Nephron progenitor cell (in vitro differentiated cells): ENCODE measurements at places on chromosomes 4 and X.

DNA sequence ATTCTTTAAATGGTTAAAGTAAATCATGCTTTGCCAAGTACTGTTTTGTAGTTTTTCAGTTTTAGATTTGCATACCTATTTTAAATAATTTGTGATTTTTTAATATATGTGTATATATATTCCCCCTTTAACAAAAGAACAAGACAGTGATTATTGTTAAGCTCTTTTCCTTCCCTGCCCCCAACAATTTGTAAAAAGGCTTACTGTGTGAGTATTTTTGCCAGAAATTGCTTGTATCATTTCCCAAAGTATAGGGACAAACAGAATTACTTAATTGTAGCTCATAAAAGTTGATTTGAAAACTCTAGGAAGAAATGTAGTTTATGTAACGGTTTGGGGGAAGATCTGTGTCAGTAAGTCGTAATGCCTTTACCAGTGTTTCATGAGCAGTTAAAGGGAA, 19.0 kb downstream of the CPEB2 start:
- no peak overlapping the region for H3K27ac ChIP-seq
- no peak overlapping the region for H3K4me3 ChIP-seq
- H3K4me1 ChIP-seq: no peaks in the 10 kb centered on the region
- DNase-seq: no peak
- H3K27me3 ChIP-seq: peaks cover 4% of the 10 kb centered on the region
- H3K36me3 ChIP-seq: no peaks in the 10 kb centered on the region

DNA sequence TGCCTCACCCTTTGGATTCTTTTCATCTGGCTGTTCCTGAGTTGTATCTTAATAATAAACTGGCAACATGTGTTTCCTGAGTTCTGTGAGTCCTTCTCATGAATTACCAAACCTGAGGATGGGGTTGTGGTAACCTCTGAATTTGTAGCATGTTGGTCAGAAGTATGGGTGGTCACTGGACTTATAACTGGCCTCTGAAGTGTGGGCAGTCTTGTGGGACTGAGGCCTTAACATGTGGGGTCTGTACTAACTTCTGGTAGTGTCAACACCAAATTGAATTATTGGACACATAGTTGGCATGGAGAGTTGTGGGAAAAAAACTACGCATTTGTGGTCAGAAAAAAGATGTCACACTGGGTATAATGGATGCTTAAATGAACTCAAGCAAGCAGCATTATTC, 45.0 kb upstream of the TNIP3 start:
- H3K27me3 ChIP-seq: peaks cover 3% of the 10 kb centered on the region
- no peak for DNase-seq
- no peak overlapping the region for H3K27ac ChIP-seq

GRCh38 chr4:107577743-107578142, 142.3 kb downstream of the PAPSS1 start:
- no peaks in the 10 kb centered on the region for H3K36me3 ChIP-seq
- no peak for DNase-seq
- no peak overlapping the region for H3K4me3 ChIP-seq

GRCh38 chr4:11467931-11468330, 39.2 kb upstream of the HS3ST1 start:
- no peak overlapping the region for H3K27ac ChIP-seq
- H3K27me3 ChIP-seq: no peaks in the 10 kb centered on the region
- no peak for DNase-seq

DNA sequence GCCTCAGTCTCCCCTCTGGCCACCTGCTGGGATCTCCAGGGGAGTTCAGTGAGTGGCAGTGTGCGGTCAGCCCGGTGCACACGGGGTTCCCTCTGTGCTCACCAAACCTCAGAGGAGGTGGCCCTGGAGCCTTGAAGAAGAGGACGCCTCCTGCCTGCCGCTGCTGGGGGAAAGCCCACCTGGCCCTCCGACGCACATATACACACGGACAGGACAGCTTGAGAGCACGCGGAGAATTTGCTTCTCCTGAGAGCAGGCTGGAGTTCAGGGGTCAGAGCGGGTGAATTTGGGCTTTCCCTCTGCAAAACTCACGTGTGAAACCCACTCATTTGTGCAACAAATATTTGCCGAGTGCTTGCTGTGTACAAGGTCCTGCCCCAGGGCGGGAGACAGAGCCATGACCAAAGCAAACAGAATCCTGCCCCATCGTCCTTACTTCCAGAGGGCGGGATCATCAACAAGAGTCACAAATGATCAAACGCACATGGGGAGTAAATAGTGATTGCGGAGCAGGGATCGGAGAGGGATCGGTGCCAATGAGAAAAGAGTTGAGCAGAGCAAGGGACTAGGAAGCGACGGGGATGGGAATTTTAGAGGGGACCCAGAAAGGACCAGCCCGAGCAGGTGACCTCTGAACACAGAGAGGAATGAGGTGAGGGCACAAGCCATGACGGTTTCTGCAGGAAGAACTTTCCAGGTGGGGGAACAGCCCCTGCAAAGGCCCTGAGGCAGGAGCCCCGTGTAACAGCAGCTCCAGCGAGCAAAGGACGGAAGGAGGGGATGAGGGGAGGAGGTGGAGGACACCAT, 17.6 kb downstream of the BLOC1S4 start:
- no peak for DNase-seq
- peaks cover 21% of the 10 kb centered on the region for H3K4me1 ChIP-seq
- no peak overlapping the region for H3K4me3 ChIP-seq
- H3K36me3 ChIP-seq: no peaks in the 10 kb centered on the region

DNA sequence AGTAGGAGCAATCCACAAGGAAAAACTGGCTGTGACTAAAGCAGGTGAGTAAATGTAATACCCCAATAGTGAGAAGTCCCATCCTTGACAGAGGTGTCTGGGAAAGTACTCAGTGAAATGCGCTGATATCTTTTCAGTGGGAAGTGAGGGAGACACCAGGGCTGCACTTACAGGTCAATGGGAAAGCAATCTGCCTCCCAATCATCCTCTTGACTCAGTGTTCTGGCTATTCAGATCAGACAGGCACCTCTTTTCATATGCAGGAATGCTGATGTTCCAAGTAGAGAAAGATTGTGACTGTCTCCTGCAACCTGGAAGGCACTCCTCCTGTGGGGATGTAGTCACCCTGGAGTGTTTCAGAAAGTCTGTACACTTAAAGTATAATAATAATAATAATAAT, 39.9 kb upstream of the SPIN2A start:
- no peak for DNase-seq
- H3K36me3 ChIP-seq: peaks cover 15% of the 10 kb centered on the region
- no peaks in the 10 kb centered on the region for H3K4me1 ChIP-seq
- H3K27ac ChIP-seq: no peak overlapping the region

GRCh38 chr4:177566691-177567090, 124.5 kb upstream of the AGA start:
- no peak for DNase-seq
- H3K4me1 ChIP-seq: no peaks in the 10 kb centered on the region
- no peak overlapping the region for H3K4me3 ChIP-seq
- H3K27me3 ChIP-seq: peaks cover 7% of the 10 kb centered on the region
- no peak overlapping the region for H3K27ac ChIP-seq

GRCh38 chr4:121255986-121256750, 92.0 kb upstream of the TNIP3 start:
- H3K27me3 ChIP-seq: no peaks in the 10 kb centered on the region
- no peaks in the 10 kb centered on the region for H3K4me1 ChIP-seq
- no peaks in the 10 kb centered on the region for H3K36me3 ChIP-seq
- no peak for DNase-seq

DNA sequence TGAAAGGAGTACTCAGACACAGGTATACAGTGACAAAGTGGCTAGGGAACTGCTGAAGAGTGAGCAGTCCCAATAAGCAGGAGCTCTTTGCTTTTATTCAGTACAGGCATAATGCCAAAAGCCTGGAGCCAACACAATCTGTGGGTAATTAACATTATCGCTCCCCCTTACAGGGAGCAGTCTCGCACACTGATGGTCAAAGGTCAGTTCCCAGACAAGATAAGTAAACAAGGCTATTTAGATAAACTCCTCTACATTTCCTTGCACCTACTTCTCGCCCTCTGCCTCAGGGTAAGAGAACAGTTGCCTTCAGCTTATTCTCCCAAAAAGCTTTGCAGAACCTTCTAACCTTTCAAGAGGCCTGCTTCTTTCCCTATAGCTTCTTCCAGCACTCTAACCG, 73.9 kb upstream of the TAF9B start:
- H3K4me3 ChIP-seq: no peak overlapping the region
- H3K36me3 ChIP-seq: no peaks in the 10 kb centered on the region
- H3K4me1 ChIP-seq: no peaks in the 10 kb centered on the region
- DNase-seq: no peak
- H3K27ac ChIP-seq: no peak overlapping the region
- H3K27me3 ChIP-seq: no peaks in the 10 kb centered on the region

- H3K27ac ChIP-seq: peak overlapping the region; percentile 30
- no peak for DNase-seq
- no peak overlapping the region for H3K4me3 ChIP-seq
These were observed 14.9 kb downstream of the RPS3A start for GRCh38 chr4:151114338-151114737.

DNA sequence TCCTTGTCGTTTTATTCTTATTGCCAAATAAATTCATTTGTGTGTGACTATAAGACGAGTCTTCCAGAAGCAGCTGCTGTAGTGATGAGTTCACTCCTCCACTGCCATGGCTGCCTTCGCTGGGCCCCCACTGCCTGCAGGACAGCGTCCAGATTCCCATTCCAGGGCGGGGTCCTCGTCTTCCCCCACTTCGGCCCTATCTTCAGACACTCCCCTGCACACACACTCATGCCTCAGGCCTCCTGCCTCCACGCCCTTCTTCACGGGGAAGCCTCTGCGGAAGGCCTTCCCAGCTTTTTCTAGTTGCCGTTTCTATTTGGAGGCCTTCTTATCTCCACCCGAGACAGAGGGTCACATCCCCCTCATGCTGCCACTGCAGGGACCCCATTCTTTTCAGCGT, 80.4 kb downstream of the SHROOM2 start:
- DNase-seq: no peak
- H3K36me3 ChIP-seq: peaks cover 14% of the 10 kb centered on the region
- peaks cover 21% of the 10 kb centered on the region for H3K4me1 ChIP-seq
- no peak overlapping the region for H3K27ac ChIP-seq
- H3K4me3 ChIP-seq: no peak overlapping the region
- H3K27me3 ChIP-seq: peaks cover 2% of the 10 kb centered on the region

DNA sequence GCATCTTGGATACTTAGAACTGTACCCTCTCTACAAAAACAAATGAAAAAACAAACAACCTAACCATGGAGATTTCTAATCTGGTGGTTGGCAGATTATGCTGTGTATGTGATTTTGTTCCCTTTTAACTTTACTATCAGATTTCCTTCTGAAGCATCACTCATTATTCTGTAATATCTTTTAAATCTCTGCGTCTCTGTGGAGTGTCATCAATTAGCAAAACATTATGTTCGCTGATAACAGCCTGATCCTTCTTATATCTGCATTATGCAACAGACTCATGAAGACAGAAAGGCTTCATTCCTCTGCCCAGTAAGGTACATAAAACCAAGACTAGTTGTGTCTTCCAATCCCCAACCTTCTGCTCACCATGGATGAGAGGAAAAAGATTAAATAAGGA, 110.3 kb upstream of the PDE5A start:
- H3K27me3 ChIP-seq: no peaks in the 10 kb centered on the region
- H3K4me3 ChIP-seq: no peak overlapping the region
- no peak overlapping the region for H3K27ac ChIP-seq

GRCh38 chr4:10571909-10572308, 112.7 kb downstream of the CLNK start:
- H3K36me3 ChIP-seq: no peaks in the 10 kb centered on the region
- no peak overlapping the region for H3K27ac ChIP-seq
- DNase-seq: no peak
- peaks cover 11% of the 10 kb centered on the region for H3K27me3 ChIP-seq
- peaks cover 11% of the 10 kb centered on the region for H3K4me1 ChIP-seq

DNA sequence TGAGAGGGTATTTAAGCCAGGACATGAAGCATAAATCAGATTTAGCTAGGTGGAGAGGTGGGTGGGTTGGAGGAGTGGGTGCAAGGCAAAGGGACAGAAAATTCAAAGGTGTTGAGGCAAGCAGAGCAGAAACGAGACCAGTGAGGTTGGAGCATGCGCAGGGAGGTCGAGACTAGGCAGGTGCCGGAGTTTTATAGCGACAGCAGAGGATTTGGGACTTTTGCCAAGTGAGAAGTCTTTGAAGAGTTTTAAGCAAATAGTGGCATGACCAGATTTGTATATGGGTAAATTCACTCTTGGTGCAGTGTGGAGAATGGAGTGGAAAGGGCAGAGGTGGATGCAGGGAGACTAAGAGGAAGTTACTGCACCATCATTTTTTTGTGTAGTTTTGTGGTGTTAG, 107.0 kb upstream of the TLR2 start:
- peaks cover 19% of the 10 kb centered on the region for H3K4me1 ChIP-seq
- DNase-seq: no peak
- H3K36me3 ChIP-seq: peaks cover 13% of the 10 kb centered on the region
- no peak overlapping the region for H3K4me3 ChIP-seq
- H3K27me3 ChIP-seq: peaks cover 2% of the 10 kb centered on the region

- H3K36me3 ChIP-seq: peaks cover 39% of the 10 kb centered on the region
- no peak overlapping the region for H3K4me3 ChIP-seq
- DNase-seq: no peak
- H3K27ac ChIP-seq: no peak overlapping the region
- peaks cover 28% of the 10 kb centered on the region for H3K4me1 ChIP-seq
- H3K27me3 ChIP-seq: no peaks in the 10 kb centered on the region
These were observed 177.4 kb downstream of the PALLD start for GRCh38 chr4:168674077-168674747.

- H3K36me3 ChIP-seq: peaks cover 8% of the 10 kb centered on the region
- H3K4me1 ChIP-seq: peaks cover 44% of the 10 kb centered on the region
- peak; percentile 40 for DNase-seq
- H3K4me3 ChIP-seq: peak overlapping the region; percentile 94
- no peaks in the 10 kb centered on the region for H3K27me3 ChIP-seq
These were observed 807 bp downstream of the PGRMC1 start for GRCh38 chrX:119236623-119237561.

GRCh38 chrX:2536974-2537373, 36.2 kb upstream of the DHRSX start:
- H3K4me3 ChIP-seq: no peak overlapping the region
- H3K36me3 ChIP-seq: no peaks in the 10 kb centered on the region
- no peak overlapping the region for H3K27ac ChIP-seq

DNA sequence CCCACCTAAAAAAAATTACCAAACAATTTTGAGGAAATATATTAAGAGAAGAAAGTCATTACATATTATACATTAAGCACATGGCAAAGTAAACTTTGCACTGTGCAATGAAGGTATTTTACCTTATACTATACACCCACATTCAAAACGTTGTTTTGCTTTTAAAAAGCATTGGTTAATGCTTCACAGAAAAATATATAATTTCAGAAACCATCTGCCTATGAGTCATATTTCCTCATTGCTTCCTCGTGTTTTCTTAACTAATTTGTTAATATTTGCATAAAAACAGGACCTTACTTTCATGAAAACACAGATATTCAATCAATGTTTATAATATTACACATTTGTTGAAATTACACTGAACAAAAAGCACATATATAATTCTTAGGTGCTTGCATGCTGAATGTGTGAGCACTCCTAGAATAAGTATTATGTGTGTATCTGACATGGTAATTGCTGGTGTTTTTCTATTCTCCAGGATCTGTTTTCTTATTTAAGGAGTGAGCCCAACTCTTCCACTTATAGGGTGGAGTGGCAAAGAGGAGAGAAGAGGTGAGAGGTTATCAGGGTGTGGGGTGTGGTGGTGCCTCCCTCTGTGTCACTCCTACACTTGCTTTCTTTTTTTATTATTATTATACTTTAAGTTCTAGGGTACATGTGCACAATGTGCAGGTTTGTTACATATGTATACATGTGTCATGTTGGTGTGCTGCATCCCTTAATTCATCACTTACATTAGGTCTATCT, 95.1 kb upstream of the IQCM start:
- H3K4me1 ChIP-seq: peaks cover 26% of the 10 kb centered on the region
- no peaks in the 10 kb centered on the region for H3K36me3 ChIP-seq
- H3K4me3 ChIP-seq: no peak overlapping the region
- DNase-seq: no peak
- H3K27me3 ChIP-seq: no peaks in the 10 kb centered on the region
- no peak overlapping the region for H3K27ac ChIP-seq
